ENCODE measurements at places on chromosomes 2 and 18. TPM values are rescaled to one million over a fixed set of nuclear protein-coding genes. Genes with fewer than 3 reads are reported as not detected.

Gene RPRD1A
- 45.1 TPM for total RNA-seq

Gene LYG1
- 1.8 TPM for total RNA-seq

Gene ACTG2
- total RNA-seq, result 1,843 TPM

Gene CPLX4
- not detected for total RNA-seq

Gene GKN1
- total RNA-seq, result not detected
